ENCODE measurements at places on chromosomes 16 and 17.
A peak's percentile ranks its signal among the peaks of the same experiment; 100 is the strongest.

GRCh38 chr17:80257716-80258213 lies 2.9 kb upstream of the RNF213 start:
- no peak for DNase-seq

- peak; percentile 61 for DNase-seq
Measured at GRCh38 chr16:117379-118365, 20.8 kb downstream of the NPRL3 start.

GRCh38 chr17:81871387-81872230 lies 472 bp upstream of the ARHGDIA start:
- DNase-seq: peak; percentile 97

DNA sequence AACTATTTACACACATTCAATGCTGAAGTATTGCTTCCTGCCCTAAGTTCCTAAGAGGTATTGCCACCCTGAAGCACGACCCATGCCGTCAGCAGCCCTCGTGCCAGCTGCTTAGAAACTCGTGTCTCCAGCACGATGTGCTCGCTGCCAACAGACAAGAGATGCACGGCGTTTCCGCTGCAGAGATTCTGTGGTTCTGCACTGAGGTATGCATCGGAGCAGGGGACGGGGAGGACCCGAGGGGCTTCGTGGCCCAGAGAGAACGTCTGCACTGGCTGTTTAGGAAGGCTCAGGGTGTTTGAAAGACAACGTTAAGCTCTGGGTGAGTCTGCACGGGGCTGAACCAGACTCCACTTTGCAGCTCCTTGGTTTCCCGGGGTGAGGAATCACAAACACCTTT lies 82.7 kb upstream of the CREBBP start:
- no peak for DNase-seq

DNA sequence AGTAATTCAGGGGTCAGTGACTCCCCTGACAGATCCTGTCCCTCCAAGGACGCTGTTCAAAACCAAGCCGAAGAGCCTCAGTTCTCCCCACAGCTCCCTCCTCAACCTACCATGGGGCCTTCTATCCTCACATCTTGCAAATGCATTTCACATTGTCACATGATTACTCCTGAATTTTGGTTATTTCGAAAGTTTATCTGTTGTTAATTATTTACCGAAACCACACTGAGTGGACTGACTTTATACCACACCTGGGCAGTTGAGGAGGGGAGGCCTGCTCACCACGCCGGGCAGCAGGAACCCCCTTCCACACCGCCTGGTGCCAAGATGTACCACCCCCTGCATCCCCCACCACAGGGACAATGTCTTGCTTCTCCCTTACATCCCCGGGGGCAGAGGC lies 4.7 kb downstream of the TIMP2 start:
- DNase-seq: no peak

DNA sequence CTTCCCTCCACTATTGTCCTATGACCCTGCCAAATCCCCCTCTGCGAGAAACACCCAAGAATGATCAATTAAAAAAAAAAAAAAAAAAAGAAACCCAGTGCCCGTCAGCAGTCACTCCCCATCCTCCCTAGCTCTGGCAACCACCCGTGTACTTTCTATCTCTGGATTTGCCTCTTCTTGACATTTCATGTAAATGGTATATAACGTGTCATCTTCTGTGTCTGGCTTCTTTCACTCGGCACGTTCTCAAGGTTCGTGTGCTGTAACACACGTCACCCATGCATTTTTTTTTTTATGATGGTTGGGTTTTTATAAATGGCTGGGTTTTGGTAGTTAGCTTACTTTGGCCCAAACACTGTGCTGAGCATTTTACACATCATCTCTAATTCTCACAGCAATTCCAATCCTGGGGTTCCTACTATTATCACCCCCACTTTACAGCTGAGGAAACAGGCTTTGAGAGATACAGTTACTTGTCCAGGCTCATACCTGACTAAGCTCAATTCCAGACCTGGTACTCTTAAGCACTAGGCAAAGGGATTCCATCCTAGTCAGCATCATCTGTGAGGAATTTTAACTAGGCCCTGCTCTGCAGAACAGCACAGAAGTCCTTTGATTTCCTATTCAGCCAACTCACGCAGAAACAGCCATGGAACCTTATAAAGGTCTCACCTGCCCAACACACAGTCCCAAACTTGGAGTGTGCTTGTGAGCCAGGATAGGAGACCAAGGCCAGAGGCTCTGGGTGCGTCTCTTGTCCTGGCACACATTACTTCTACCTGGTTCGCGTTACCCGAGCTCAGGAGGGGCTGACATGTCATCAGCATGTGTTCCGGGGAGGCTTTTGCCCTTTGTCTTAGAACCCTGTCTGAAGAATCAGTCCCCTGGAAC lies 11.7 kb downstream of the NDUFAB1 start:
- DNase-seq: no peak

- no peak for DNase-seq
Measured at GRCh38 chr16:68031951-68032350, 8.9 kb downstream of the DUS2 start.

DNA sequence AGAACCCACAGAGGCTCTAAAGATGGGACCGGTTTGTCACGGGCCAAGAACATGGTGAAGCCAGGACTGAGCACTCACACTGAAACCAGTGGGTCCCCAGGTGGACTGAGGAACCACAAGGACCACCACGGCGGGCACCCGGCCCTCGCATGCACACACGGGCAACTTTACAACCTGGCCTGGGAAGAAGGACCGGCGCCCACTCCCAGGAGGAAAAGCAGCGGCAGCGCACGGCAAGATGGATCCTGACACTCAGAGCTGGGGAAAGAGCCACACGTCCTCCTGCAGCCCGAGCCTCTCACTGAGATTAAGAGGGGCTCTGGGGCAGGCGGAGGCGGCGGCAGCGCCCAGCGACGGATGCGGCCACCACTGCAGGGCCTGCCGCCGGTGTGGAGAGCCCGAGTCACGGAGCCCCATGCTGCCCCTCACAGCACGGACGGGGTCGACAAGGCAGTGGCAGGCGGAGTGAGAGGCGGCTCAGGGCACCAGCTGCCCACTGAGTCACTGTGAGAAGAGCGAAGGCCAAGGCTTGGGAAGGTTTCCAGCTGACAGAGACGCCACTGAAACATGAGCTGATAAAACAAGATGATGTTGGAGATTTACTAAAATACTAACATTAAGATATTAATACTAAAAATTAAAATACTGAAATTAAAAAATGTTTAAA lies 118.3 kb downstream of the ANKRD11 start:
- DNase-seq: no peak

- DNase-seq: no peak
Measured at GRCh38 chr17:77822302-77823030, 136.0 kb upstream of the TNRC6C start.

DNA sequence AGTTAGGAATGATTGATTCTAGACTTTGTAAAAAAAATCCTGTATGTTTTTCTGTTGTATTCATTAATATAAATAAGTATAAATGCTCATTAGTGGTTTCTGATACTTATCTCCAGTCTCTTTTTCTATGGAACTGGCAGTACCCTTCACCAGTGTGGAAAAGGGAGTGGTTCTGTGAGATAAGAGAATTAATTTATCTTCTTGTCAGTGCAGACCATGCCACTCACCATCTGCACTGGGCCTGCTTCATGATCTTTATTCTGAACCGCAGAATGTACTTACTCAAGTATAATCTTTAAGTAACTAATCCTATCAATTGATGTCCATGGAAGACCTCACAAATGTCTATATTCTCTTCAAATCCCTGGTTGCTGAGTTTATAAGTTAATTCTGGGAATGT lies 836.1 kb upstream of the CDH8 start:
- no peak for DNase-seq

DNA sequence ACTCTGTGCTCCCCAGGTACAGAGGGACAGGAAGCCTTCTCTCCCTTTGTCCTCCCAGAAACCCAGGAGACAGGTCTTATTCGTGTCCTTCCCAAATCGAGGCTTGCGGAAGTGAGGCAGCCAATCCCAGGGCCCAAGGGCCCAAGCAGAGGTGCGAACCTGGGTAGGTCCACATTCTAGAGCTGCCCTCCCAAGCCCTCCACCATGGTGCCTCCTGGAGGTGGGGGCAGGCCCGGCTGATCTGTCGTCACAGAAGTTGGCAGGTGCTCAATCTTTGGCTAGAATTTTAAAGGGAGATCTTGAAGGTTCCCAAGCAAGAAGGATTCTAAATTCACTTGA lies 21.5 kb downstream of the MRC2 start:
- no peak for DNase-seq
